Cardiac fibroblast (primary cell): ENCODE measurements at places on chromosomes 4 and X.

GRCh38 chr4:68184923-68185322 is 55.3 kb upstream of the TMPRSS11F start:
- DNase-seq = no peak

DNA sequence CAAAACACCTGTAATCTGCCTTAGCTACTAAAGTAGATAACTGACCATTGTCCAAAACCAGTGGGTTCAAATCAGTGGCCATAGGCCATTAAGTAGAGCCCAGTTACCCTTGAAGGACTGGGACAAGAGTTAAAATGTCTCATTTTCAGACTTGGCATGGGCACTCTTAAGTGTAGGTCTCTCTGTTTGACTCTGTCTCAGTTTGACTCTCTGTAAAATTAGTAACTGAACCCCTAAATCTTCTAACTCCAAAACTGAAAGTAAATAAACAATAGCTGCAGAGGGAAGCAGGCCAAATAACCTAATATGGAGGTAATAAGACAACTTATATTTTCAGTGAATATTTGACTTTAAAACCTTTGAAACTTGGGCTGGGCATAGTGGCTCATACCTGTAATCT is 89.1 kb downstream of the SLC16A2 start:
- DNase-seq = no peak

- DNase-seq = peak; percentile 22
Observed at GRCh38 chr4:84915396-84915780, 51.1 kb downstream of the WDFY3 start.

DNA sequence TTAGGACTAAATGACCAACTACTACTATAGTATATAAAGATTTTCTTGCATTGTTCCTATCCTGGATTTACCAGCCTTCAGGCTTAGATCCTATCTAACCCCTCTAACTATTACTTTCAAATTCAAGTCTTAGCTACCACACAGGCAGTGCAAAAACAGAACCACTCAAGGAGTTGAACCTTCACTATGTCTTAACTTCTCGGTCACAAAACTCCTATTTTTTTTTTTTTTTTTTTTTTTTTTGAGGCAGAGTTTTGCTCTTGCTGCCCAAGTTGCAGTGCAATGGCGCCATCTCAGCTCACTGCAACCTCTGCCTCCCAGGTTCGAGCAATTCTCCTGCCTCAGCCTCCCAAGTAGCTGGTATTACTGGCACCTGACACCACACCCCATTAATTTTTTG is 6.3 kb upstream of the FAM200B start:
- no peak for DNase-seq

- no peak for DNase-seq
Observed at GRCh38 chr4:123380728-123381716, 15.6 kb upstream of the SPRY1 start.

- DNase-seq = peak; percentile 50
Observed at GRCh38 chr4:14695095-14695845, 307.0 kb upstream of the CPEB2 start.

DNA sequence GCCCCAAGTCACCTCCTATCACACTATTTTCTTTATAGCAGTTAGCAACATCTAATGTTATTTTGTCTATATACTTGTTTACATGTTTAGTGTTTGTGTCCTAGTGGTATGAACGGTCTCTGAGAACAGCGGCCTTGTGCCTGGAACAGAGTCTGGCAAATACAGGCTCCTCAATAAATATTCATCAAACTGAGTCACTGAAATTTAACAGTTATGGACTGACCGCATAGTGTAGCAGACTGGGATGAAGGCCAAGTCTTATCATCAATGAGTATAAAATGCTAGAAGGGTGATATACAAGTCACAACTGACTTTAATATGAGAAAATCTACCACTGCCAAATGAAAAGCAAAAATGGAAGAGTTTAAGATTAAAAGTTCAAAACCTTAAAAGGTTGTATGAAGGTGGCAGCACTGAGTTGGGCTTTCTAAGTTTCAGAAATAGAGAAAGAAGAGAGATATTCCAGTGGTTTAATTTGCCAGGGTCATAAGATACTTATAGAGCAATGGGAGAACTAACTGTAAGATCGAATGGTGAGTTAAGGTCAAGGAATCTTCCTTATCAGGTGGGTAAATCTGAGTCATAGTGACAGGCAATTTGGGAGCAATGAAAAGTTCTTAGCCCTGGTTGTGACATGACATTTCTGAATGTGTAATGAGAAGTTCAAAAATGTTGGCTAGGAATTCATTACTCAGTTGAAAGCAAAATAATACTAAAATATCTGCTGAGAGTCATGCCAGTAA is 34.9 kb downstream of the ELOVL6 start:
- DNase-seq = peak; percentile 73

DNA sequence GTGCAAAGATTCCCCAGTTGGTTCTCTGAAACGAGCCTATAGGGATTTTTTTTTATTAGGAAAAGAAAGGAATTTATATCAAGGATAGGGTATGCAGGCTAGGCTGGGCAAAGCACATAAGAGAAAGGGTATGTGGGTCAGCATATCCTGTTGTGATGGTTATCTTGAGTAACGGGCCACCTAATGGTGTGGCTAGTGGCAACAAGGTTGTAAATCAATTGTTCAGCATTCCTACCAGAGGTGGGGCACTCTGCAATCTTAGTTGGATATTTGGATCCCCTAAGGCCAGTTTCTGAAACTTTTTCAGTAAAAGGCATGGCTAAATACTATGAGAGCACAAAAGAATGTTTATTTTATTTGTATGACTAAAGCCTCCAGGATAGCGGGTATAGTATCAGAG is 42.7 kb downstream of the DCAF12L1 start:
- DNase-seq = no peak

GRCh38 chrX:154717824-154718223 is 33.1 kb downstream of the GAB3 start:
- DNase-seq = peak; percentile 45

DNA sequence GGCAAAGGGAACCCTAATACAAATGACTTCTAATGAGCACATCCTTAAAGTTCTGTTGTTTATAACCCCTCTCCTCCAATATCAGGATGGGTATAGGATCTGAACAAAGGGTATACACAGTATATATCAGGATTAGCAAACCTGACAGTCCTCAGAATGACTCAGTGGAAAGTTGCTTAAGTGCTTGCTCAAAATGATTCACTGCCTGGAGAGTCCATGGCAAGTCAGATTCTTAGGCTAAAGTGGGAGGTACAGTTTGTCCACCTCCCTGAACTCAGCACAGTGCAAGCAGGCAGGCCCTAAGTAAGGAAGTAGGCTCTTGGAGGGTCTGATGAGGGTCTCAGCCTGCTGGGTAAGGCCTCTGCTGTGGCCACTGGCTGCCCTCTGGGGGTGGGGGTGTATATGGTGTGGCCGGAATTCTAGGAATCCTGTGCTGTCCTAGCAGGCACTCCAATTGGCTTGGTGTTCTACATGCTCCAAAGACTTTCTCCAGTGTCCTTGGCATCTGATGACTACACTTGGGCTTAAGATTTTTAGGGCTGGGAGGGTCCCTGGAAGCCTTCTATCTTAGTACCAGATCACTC is 54.3 kb downstream of the CHRDL1 start:
- peak; percentile 58 for DNase-seq

GRCh38 chr4:27000820-27001219 is 140.2 kb downstream of the STIM2 start:
- DNase-seq = no peak

- DNase-seq = no peak
Observed at GRCh38 chr4:81666491-81666890, 194.8 kb upstream of the RASGEF1B start.

DNA sequence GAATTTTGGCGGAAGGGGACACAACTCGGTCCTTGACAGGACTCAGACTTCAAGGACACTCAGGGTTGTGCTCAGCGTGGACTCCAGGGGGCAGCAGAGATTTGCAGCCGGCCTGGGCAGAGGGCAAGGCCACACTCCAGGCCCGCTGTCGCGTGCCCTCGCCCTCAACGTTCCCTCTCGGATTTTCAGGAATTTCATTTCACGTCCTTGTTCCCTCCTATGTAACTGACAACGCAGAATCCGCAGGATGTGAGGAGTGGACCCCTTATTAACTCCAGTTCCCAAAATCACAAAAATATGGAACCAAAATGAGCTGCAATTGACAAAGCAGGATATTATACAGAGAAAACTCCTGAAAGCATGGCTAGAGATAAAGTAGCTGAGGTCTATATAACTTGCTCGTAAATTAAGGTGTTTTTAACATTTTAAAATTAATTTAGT is 21.0 kb upstream of the DCTD start:
- peak; percentile 77 for DNase-seq

- no peak for DNase-seq
Observed at GRCh38 chr4:109032671-109033070, 269.8 kb downstream of the COL25A1 start.

DNA sequence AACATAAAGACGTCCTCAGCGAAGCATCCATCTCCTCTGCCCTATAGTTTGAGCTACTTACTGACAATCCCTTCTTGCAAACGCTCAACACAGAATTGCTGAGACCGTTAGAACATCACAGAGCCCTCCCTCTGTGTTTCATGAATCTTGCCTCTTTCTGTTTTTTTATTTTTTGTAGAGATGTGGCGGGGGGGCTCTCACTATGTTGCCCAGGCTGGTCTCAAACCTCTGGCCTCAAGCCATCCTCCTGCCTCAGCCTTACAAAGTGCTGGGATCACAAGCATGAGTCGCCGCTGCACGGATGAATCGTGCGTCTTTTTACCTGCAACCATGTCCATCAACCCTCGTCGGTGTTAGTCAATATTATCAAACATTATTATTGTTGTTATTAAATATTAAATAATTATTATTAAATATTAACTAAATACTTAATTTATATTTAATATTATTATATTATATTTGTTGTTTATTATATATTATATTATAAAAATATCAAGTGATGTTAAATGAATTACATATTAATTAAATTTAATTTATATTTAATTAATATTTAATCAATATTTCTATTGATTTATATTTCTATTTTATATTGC is 200.7 kb downstream of the CRLF2 start:
- no peak for DNase-seq

- no peak for DNase-seq
Observed at GRCh38 chrX:121571333-121571732, 523.9 kb downstream of the GLUD2 start.

GRCh38 chrX:47145395-47146120 is 537 bp downstream of the RBM10 start:
- DNase-seq = no peak

- peak; percentile 38 for DNase-seq
Observed at GRCh38 chrX:152897222-152898131, at the start of gene ZNF185. Gene ZNF185 (plus strand): TSS chrX:152898067. CDS start chrX:152914490, 16,423 bp downstream.

DNA sequence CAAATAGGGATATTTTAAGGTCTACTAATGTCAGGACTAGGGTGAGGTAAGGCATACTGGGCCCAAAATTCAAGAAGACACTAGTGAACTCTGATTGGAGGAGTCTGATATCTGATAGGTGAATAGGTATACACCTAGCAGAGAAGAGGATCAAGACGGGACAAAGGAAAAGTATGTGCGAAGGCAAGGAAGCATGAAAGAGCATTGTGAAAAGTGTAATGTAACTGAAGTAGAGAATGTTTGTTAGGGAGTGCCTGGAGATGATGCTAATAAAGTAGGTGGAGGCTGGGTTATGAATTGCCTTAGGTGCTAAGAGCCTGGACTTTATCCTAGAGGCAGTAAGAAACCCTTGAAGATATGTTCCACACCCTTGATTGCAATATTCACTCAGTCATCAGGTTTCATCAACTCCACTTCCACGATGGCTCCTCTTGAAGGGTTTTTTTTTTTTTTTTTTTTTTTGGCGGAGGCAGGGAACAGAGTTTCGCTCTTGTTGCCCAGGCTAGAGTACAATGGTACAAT is 49.9 kb upstream of the XIAP start:
- DNase-seq = no peak

DNA sequence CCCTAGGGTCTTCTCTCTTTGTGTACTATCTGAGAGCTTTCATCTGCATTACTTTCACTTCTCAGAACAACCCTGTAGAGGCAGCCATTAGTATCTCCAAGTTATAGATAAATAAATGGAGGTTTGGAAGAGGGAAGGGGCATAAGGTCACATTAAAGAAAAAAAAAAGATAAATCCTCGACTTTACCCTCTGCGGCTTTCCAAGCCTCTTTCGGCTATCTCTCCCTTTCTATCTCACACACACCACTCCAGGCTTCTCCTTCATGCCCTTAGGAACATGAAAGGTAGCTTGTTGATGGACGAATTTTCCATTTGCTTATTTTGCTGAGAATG is 660 bp upstream of the ARHGEF9 start:
- DNase-seq = no peak

DNA sequence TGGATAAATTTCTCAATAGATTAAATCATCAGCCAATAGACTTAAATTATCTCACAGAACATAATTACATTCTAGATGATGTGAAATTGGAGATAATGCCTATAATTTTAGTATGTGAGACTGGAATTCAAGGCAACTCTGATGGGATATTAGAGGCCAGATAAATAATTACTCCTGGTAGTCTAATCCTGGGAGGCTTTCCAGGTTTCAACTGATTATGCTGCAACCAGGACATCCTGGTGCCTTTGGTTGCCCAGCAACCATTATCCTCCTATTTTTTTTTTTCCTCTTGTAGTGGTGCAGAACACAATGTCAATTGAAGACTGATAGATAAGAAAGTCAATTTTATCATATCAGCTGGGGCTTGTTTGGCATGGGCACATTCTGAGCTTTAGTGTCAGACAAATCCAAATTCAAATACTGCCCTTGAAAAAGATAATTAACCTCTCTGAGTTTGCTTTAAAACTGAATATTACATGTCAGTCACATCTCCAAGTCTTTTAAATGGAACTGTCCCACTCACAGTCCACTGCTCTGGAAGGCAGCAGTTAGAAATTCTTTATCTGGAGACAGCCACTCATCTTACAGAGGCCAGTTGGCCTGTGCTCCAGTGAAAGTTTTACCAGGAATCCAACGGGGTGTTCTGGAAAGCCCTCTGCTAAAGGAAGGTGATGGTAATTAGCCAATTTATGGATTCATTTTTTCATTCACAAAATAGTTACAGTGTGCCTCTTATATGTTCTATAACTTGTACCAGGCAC is 95.3 kb upstream of the GUCY1A1 start:
- DNase-seq = no peak

DNA sequence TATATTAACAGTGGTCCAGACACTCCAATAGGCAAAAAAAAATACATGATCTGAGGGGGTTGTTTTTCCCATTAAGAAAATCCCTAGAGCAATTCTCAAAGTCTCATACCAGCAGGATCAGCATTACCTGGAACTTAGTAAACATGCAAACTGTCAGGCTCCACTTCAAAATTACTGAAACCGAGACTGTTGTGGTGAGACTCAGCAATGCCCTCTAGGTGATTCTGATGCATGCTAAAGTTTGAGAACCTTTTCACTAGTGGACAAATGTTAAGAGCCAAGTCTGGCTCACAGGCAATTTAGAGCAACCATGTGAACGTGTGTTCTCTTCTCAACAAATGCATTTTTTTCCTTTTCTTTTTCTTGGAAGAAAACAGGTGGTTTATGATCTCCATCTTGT is 30.2 kb downstream of the NEK1 start:
- no peak for DNase-seq

DNA sequence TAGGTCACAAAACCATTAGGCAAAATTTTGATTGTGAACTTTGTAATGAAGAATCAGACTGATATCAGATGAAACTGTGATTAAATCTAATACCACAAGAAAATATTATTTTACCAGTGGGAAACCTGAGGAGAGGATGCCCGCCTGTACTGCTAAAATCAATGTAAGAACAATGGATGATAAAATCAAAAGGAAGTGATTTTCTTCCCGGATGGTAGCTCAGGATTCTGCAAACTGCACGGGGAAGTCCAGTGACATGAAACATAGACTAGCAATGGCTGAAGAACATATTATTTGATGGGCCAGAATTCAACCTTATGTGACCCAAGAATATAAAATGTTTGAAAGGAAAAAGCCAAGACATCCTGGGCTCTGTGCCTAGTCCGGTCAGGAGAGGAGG is 974.9 kb downstream of the PCDH18 start:
- no peak for DNase-seq
